ENCODE measurements at places on chromosomes 16 and 17.

GRCh38 chr17:20123209-20123608 is 114.0 kb downstream of the SPECC1 start:
- no peak for DNase-seq

DNA sequence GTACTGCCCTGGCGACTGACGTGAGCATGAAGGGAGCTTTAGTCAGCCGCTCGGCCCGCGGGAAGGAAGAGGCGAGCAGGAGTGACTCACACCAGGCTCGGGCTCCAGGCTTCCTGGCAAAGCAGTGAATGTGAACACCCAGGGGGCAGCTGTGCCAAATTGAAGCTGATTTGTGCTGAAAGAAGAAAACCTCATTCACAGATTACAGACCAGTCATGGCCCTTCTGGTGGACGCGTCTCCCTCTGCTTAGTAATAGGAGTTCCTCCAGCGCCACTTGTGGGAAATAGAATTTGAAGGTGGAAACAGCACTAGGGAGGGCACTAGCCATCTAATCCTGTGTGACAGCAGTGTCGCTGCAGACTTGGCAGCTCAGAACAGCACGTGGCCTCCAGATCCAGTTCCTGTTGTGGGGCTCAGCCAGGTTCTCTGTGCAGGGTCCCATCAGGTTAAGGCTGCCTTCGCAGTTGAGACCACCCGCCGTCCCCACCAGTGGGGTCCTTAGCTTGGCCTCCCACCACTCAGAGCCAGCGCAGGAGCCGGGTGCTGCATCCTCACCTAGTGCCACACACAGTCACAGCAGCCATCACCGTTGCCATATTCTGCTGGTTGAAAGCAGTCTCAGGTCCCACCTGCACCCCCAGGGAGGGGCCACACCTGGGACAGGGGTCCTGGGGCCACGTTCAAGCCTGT is 164.5 kb upstream of the CHMP6 start:
- peak; percentile 92 for DNase-seq

DNA sequence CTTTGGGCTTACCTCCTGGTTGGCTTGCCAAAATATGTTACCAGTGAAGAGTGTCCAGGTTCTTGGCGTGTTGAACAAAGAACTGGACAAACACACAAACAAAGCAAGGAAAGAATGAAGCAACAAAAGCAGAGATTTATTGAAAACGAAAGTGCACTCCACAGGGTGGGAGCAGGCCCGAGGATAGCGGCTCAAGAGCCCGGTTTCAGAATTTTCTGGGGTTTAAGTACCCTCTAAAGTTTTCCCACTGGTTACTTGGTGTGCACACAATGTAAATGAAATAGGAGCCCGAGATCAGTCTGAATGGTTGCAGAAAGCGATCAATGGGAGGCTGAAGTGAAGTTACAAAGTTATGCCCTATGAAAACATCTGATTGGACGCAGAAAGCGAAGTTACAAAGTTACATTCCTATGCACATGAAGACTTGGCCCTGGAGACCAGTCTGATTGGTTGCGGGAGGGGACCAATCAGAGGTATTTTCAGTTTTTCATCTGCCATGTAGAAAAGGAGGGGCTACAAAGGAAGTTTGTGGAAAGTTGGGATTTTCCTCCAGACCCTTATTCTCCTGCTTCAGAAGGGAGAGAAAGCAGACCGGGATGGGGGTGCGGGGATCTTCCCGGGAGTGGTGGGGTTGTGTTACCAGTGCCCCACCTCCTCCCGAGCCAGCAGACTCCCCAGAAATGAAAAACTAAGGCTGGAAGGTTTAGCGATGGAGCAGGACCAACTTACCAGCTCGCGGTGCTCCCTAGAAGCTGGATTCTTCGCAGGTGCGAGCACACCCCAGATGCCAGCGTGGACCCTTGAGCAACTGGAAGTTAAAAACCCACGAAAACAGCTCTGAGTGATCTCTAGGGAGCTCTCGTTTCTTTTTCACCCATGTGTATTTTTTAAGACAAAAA is at the start of gene SLFN12:
TSS of gene SLFN12 (minus strand) at position 325 of the 899 bp plus-strand sequence. CDS start 9,472 bp downstream, outside the sequence.
- DNase-seq = peak; percentile 96

DNA sequence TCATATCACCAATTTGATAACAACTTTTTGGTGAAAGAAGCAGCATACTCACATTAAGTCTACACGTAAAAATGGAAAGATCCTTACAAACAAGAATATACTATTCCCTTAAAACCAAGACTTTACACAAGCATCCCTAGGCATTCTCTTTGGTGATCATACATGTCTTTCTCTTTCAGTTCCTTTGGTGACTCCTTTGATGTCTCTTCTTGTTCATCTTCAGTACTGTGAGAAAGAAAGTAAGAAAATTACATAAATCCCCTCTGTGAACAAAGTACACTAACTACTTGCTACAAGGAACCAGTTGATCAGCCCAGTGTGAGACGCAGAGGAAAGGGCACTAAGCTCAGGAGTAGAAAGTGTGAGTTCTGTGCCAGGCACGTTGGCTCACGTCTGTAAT is 59.6 kb upstream of the MTMR4 start:
- no peak for DNase-seq

- DNase-seq = peak; percentile 49
Measured at GRCh38 chr17:3012926-3013581, 50.4 kb downstream of the OR1D5 start.

DNA sequence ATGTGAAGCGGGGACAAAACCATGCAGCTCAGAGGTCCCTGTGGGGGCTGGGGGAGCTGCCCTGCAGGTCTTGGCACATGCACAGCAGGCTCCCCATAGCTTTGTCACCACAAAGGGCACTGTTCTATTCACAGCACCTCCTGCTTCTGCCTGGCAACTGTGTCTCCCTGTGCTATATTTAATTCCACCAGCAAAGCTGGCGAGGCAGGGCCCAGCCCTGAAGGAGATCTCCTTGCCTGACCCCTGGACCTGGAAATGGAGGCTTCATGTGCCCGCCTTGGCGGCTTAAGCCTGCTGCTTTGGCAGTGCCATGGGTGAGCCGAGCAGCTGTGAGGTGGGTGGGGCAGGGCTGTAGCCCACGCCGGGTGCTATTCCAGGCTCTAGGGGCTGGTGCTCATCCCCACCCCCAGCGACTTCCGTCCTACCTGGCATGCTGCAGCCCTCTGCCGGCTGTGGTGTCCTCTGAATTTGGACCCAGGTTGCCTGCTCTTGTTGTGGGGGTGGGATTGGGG is 6.8 kb downstream of the LDHD start:
- DNase-seq = no peak

DNA sequence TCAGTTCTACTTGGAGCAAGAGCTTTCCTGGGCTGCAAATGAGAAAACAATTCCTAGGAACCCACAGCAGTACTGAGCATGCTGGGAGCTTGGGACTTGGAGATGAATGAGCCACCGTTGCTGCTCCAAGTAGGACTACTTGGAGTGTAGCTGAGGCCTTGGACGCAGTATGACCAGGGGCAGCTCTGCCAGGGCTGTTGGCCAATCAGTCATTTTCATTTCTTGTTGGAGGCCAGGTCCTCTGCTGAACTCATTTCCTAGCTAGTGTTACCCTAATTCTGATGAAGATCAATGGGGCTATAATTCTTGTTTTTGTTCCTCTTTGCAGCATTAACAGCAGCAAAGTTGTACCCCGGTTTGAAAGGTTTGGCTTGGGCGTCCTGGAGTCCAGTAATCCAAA is 8.0 kb upstream of the LGALS9 start:
- DNase-seq = no peak

- no peak for DNase-seq
Measured at GRCh38 chr16:23163921-23164320, 14.7 kb upstream of the USP31 start.

- no peak for DNase-seq
Measured at GRCh38 chr17:3685174-3685573, 10.8 kb downstream of the P2RX5 start.

- DNase-seq = no peak
Measured at GRCh38 chr16:25172831-25173230, 43.9 kb upstream of the AQP8 start.

- DNase-seq = peak; percentile 9
Measured at GRCh38 chr17:73706858-73707257, 62.6 kb upstream of the SDK2 start.

DNA sequence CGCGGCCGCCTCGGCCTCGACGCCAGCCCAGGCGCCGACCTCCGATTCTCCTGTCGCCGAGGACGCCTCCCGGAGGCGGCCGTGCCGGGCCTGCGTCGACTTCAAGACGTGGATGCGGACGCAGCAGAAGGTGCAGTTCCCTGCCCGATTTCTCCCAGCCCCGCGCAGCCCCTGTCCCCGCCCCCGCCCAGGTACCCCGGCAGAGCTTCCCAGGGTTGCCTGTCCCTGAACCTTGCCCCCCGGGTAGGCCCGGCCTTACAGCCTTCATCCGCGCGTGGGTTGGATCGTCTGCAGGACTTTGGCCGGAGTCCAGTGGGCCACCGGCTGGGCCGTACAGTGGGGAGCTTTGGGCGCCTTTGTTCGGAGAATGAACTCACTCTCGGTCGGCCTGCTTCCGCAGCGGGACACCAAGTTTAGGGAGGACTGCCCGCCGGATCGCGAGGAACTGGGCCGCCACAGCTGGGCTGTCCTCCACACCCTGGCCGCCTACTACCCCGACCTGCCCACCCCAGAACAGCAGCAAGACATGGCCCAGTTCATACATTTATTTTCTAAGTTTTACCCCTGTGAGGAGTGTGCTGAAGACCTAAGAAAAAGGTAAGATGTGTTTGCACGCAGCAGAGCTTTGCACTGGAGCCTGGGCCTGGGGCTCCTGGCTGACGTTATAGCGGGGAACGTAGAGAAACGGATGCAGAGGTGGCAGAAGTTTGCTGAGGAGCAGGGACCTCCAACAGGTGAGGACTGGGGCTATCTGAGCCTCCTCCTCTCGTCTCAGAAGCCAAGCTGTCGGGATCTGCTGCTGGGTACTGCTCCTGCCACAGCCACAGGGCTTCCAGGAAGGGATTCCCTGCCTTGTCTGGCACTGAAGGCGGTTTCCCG is 593 bp downstream of the GFER start:
- DNase-seq = no peak

DNA sequence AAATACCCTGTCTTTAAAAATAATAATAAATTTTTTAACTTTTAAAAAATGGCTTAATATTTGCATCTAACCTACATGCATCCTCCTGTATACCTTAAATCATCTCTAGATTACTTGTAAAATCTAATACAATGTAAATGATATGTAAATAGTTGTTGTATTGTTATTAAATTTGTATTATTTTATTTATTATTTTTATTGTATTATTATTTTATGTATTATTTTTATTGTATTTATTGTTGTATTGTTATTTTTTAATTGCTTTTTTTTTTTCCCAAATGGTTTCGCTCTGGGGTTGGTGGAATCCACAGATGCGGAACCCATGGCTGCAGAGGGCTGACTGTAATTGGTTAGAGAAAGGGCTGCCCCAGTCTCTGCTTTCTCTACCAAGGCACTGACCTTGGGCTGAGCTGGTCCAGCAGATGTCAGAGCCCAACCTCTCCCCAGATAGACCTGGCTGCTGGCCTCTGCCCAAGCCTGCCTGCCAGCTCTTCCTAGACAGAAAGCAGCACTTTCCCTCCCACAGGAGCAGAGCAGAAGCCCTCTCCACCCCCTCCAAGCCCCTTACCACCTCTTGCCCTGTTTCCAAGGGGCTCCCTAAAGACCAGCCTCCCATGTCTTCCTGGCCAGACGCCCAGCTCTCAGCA is 183.8 kb downstream of the GSG1L start:
- no peak for DNase-seq

- DNase-seq = no peak
Measured at GRCh38 chr16:88614818-88615580, 23.4 kb upstream of the IL17C start.

DNA sequence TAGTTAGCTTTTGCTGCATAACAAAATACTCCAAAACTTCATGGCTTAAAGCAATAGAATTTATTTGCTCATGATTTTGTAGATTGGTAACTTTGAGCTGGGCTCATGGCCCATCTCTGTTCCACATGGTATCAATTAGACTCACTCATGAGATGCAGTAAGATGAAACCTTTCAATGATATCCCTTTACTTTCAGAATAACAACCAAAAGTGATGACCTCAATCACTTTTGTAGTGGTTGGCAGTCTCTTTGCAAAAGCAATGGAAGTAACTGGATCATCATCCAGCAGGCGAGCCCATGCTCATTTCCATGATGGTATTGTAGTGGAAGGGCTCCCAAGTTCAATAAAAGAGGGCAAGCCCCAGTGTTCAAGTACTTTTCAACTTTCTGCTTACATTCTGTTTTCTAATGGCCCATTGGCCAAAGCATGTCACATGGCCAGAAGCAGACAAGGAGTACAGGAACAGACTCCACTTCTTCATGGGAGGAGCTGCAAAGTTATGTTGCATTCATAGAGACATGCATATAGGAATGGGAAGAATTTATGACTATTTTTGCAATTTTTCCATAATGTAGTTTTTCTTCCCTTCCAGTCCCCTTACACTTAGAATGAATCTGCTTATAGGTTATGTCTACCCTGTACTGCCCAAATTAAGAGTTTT is 41.7 kb downstream of the EFCAB5 start:
- DNase-seq = peak; percentile 16

GRCh38 chr16:2244301-2244700 is 7.1 kb downstream of the ECI1 start:
- DNase-seq = no peak

GRCh38 chr17:81712468-81713003 is 452 bp downstream of the SLC25A10 start:
- peak; percentile 10 for DNase-seq

DNA sequence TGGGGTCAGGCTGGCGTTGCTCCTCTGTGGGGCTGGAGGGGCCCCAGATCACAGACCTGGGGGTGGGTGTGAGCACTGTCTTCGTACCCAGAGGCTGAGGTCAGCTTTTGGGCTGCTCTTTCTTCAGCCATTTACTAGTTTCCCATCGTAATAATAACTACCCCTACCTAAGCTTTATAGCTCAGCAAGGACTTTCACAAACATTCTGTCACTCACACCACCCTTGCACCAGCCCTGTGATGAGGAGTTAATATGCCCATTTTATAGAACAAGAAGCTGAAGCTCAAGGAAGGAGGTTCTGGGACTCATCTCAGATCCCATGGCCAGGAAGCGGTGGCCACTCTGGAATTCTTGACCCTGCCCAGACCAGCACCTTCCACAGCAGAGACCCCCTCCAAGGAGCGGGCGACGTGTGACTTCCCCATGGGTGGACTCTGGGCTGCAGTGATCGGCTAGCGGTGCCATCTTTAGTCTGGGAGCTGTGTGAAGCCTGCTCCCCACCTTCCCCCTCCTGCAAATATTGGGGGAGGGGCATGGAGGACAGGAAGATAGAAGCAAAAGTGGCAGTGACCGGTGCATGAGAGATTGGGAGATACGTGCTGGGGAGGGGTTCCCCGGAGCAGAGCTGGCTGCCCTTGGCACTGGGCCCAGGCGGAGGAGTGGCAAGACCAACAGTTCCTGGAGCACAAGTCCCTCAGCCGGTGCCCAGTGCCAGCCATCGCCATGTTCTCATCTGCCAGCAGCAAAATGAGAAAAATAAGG is 81.8 kb upstream of the TOB1 start:
- no peak for DNase-seq

DNA sequence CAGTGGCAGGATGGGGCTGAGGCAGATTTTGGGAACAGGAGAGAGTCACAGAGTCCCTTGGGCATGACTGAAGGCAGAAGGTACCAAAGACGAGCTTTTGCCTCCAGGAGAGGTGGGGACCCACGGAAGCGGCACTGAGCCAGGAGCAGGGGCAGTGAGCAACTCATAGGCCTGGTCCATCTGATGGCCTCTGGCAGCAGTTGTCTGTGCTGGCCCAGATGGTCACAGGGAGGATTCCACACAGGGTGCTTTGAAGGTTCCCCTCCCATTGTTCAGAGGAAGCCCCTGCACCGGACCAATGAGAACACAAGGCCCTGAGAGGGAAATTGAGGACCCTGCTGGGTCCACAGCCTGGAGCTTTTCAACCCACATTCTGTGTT is 360.3 kb upstream of the TNRC6C start:
- DNase-seq = no peak

- no peak for DNase-seq
Measured at GRCh38 chr17:75517297-75517865, 1.1 kb downstream of the TSEN54 start.
